Activated CD4-positive, alpha-beta T cell treated with anti-CD3 and anti-CD28 coated beads for 24 hours (primary cell): ENCODE measurements at places on chromosomes 5 and 9.

GRCh38 chr5:3858524-3858923 is 262.9 kb downstream of the IRX1 start:
- no peak for DNase-seq

GRCh38 chr5:120567921-120568320 is 103.8 kb downstream of the PRR16 start:
- DNase-seq: no peak

DNA sequence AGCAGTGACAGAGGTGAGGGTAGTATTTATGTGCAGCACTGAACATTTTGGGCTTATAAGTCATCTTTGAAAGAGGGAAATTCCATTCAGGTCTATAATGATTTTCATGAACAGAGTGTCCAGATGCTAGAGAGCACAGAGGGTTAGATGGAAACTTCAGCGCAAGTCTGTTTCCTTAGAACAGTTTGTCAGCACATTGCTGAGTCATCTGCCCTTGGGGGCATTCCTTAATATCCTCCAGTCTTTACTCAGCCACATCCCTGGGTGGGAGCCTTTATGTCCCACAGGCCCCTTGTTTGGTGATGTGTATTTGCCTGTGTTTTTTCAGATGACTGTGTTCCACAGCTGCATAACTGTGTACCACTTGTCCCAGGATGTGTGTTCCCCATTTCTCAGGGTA is 138.5 kb upstream of the S1PR3 start:
- no peak for DNase-seq

- no peak for DNase-seq
Measured at GRCh38 chr5:5788793-5789192, 366.3 kb downstream of the ICE1 start.

DNA sequence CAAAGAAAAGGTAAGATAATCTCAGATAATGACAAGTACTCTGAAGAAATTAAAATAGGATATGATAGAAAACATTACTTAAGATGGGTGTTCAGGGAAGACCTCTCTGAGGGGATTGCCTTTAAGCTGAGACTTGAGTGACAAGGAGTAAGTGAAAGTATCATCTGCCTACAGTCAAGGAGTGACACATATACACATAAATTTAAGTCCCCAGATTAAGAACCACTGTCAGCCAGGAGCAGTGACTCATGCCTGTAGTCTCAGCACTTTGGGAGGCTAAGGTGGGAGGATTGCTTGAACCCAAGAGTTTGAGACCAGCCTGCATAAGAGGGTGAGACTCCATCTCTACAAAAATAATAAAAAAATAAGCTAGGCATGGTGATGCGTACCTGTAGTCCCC is 19.7 kb upstream of the ANKHD1 start:
- DNase-seq: no peak

- no peak for DNase-seq
Measured at GRCh38 chr5:177035976-177036375, 13.5 kb downstream of the ZNF346 start.

GRCh38 chr9:129656795-129657390 is 8.6 kb upstream of the PRRX2 start:
- no peak for DNase-seq

DNA sequence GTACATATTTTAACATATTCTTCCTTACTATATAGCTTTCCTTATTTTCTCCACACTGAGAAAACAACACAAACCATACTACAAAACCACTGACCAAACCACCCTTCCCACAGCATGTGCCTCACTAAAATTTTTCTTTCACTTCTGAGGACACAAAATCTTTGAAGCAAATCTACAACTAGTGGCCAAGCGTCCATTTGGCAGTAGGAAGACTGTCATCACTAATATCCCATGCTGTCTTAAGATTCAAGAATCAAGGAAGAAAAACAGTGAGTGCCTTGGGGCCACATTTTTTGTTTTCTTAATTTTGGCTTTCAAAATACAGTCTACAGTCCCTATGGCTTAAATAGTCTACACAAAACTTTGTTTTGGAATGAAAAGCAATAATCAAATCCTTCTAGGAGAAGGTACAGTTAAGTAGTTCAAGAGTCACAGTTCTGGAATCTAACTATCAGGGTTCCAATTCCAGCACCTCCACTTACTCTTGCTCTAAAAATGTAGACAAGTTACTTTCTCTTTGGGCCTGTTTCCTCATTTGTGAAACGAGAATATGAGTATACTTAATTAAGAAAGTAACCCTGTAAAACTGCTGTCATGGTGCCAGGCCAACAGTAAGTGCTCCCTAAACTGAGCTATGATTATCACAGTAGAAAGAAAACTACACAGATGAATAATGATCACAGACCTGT is 227.9 kb downstream of the BNC2 start:
- DNase-seq: no peak
